ENCODE measurements at places on chromosomes 12 and 14. TPM values are rescaled to one million over a fixed set of nuclear protein-coding genes. Genes with fewer than 3 reads are reported as not detected.

Gene GYS2
- total RNA-seq, result not detected

Gene BDKRB2
- under 0.01 TPM for total RNA-seq

Gene PTPN6
- total RNA-seq, result 0.33 TPM

Gene CAMKK2
- total RNA-seq, result 14.5 TPM

Gene CHGA
- total RNA-seq, result not detected

Gene CAPS2
- total RNA-seq, result 6.3 TPM

Gene PTCSC3
- not detected for total RNA-seq

Gene LYSET
- total RNA-seq, result 56.3 TPM

Gene GLS2
- not detected for total RNA-seq

Gene IL26
- total RNA-seq, result not detected

Gene LRFN5
- total RNA-seq, result 0.33 TPM

All from melanocyte of skin (primary cell).